ENCODE measurements at places on chromosomes 7 and 10.

DNA sequence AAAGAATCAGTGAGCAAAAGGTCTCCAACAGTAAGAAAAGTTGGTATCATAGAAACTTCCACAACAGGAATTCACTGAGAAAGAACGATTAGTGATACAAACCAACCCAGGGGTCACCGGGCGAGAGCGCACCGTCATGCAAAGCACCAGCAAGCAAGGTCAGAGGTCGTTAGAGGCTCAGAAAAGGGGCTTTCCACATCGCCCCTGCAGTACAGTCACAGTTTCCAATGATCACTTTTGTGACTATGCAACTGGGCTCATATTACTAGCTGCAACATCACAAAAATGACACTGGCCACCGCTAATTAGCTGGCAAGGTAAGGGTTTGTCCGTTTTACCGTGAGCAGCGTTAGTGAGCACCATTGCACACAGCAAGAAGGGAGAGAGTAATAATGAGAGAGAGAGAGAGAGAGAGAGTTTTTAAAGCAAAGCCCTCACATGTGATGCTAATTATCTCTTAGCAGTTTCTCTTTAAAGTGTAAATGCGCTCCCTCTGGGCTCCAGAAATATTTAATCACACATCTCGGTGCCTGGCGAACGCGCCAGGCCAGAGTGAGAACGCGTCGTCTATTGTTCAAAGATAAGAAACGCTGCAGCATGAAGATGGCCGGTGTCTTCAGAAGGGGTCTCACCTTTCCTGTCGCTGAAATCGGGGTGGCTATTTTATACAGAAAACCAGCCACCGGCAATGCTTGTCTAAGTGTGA is 237.5 kb downstream of the DNAJB6 start:
- DNase-seq = no peak

GRCh38 chr10:17084258-17084657 is 45.4 kb downstream of the CUBN start:
- no peak for DNase-seq

- no peak for DNase-seq
Observed at GRCh38 chr7:17646253-17646956, 293.9 kb downstream of the SNX13 start.

DNA sequence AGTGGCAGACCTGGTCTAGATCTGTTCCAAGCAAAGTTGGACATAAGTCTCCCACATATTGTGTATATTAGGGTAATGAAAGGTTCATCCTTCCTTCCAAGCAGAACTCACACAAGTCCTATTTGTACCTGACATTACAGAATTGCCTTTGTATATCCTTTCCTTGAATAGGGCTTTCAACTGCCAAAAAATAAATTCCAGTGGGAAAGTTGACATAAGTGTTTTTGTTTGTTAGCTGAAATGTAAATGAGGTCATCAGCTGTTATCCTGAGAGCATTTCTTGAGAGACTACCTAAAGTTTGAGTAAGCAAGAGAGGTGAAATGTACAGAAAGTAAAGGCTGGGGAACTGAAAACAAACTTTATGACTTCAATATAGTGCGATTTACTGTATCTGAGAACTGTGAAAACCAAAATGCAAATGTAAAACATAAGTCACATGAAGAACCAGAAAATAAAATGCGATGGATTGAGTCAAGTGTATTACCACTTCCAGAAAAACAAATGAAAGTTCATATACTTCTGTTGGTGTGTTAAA is 527.3 kb upstream of the SEMA3D start:
- no peak for DNase-seq

DNA sequence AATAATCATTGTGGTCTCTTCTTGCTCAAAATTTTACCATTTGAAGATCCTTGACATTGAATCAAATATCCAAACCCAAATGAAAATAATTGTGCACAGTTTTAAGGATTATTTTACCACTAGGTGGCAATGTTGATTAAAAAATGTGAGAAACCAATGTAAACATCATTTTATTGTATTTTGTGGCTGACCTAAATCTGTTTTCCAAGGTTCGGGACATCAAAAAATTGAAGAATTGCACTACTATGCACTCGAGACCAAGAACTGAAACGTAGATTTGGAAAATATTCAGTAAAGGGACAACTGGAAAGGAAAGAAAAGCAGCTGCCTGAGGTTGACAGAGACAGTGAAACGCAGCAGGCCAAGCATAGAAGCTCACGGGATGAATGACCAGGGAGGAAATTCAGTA is 259.3 kb downstream of the SNX13 start:
- no peak for DNase-seq

DNA sequence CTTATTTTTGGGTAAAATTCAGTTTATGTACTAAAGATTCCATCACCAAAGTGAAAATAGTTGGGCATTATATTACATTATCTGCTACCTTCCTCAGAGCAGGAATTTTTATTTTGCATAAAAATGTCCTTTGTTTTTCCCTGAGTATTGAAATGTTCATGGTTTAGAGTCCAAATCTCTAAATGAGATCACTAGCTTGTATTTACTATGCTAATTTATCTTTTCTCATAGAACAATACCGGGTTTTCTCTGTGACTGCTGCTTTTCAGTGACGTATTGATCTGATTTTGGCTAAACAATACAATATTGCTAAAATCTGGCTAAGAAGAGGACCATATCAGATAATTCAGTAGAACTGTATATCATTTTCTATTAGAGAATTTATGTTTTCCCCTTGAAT is 89.6 kb upstream of the TEX47 start:
- DNase-seq = no peak

GRCh38 chr7:34322841-34323240 is 335.2 kb upstream of the NPSR1 start:
- no peak for DNase-seq

Measured in mesenteric fat pad (tissue), 1 donor.